ENCODE measurements at places on chromosomes 11 and 22.

- DNase-seq, result no peak
Observed at GRCh38 chr11:126465573-126466188, 110.2 kb downstream of the ST3GAL4 start.

GRCh38 chr11:43784866-43785265 lies 95.8 kb upstream of the ALKBH3 start:
- no peak for DNase-seq

DNA sequence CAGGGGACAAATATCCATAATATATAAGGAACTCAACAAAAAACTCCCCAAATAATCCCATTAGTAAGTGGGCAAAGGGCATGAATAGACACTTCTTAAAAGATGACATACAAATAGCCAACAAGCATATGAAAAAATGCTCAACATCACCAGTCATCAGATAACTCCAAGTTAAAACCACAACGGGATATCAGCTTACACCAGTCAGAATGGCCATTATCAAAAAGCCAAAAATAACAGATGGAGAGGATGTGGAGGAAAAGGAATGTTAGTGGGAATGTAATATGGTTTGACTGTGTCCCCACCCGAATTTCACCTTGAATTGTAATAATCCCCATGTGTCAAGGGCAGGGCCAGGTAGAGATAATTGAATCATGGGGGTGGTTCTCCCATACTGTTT lies 350.1 kb downstream of the GUCY1A2 start:
- DNase-seq, result no peak

- no peak for DNase-seq
Observed at GRCh38 chr11:115585361-115586024, 81.3 kb upstream of the CADM1 start.

DNA sequence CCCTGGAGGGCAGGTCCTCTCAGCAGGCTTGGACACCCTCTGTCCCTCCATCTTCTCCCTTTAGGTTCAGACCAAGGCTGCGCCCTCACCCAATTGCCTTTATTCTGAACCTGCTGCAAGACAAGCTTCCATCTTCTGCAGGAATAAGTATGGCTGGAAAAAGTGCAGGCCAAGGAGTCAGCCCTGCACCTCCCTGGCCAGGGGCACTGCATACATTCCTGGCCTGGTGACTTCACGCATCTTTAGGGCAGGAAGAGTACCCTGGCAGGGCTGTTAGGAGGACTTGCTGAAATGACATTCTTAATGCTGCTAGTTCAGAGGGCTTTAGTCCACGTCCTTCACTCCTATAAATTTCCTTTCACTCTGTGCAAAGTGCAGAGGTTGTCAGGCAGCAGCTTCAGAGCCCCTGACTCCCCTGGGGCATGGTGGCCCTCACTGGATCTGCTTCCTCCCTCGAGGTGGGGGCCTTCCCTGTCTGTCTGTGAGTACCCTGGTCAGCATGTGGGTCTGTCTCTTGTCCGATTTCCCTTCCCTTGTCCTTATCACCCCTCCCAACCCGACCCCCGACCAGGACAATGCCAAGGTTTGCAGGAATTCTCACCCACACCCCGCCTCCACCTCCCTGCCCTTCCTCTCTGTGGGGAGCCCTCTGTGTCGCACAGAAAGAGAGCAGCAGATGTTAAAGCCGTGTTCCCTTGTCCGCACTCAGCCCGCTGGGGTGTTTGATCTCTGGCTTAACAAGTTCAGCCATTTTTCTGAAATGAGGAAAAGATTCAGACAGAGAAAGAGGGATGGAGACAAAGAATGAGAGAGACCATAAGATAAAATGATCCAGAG lies 124.5 kb upstream of the SYT13 start:
- no peak for DNase-seq

DNA sequence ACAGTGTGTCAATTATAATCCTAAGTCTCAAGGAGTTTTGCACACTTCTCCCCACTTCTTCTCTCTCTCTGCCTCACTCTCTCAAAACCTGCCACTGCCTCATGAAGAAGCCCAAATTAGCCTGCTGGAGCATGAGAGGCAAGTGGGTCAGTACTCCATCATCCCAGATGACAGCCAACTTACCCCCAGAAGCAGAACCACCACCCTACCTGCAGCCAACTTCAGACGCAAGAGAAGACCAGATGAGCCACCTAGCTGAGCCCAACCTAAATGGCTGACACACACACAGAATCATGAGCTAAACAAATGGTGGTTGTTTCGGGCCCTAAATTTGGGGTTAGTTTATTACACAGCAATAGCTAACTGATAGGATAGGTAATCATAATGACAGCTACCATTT lies 61.2 kb downstream of the CD82 start:
- no peak for DNase-seq

GRCh38 chr22:27633296-27633871 lies 168.2 kb downstream of the MN1 start:
- DNase-seq, result no peak

GRCh38 chr11:28259177-28259843 lies 151.1 kb downstream of the METTL15 start:
- DNase-seq, result no peak

GRCh38 chr11:3732671-3733436 lies 61.7 kb upstream of the CHRNA10 start:
- no peak for DNase-seq

DNA sequence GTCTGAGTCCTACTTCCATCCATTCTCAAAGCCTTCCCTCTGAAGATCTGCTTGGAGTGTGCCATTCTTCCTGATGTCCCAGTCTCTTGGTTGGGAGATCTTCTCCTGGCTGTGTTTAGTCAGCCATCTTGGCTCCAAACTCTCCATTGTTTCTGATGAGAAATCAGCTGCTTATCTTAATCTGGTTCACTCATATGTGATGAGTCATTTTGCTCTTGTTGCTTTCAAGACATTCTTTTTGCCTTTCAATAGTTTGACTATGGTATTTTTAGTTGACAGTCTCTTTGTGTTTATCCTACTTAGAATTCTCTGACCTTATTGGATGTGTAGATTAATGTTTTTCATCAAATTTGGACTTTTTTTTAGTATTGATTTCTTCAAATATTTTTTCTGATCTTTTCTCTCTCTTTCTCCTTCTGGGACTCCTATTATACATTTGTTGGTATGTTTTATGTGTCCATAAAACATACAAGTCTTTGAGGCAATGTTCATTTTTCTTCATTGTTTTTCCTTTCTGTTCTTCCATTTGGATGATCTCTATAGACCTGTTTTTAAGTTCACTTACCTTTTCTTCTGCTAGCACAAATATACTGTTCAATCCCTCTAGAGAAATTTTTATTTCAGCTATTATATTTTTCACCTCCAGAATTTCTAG lies 77.2 kb upstream of the CLPB start:
- DNase-seq, result no peak

DNA sequence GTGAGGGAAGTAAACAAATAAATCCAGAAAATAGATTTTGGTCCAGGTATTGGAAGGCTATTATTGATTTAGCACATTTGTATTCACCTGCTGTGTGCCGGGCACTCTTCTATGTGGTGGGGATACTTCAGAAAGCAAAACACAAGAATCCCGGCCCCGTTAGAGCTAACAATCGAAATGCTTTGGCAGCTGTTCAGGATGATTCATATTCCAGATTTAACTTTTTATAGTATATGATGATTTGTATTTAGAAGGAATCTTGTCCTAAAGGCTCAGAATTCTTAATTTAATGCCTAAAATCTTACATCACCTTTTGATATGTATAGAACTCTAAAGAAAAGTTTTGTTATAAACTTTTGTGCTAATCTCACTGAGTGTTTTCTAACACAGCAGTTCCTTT lies 28.0 kb downstream of the ZC3H12C start:
- DNase-seq, result no peak

- DNase-seq, result peak; percentile 79
Observed at GRCh38 chr22:45263463-45264269, 21.1 kb upstream of the UPK3A start.

- DNase-seq, result peak; percentile 47
Observed at GRCh38 chr11:16935518-16936302, 78.5 kb downstream of the PLEKHA7 start.

GRCh38 chr11:109371444-109372176 lies 50.4 kb upstream of the C11orf87 start:
- no peak for DNase-seq

DNA sequence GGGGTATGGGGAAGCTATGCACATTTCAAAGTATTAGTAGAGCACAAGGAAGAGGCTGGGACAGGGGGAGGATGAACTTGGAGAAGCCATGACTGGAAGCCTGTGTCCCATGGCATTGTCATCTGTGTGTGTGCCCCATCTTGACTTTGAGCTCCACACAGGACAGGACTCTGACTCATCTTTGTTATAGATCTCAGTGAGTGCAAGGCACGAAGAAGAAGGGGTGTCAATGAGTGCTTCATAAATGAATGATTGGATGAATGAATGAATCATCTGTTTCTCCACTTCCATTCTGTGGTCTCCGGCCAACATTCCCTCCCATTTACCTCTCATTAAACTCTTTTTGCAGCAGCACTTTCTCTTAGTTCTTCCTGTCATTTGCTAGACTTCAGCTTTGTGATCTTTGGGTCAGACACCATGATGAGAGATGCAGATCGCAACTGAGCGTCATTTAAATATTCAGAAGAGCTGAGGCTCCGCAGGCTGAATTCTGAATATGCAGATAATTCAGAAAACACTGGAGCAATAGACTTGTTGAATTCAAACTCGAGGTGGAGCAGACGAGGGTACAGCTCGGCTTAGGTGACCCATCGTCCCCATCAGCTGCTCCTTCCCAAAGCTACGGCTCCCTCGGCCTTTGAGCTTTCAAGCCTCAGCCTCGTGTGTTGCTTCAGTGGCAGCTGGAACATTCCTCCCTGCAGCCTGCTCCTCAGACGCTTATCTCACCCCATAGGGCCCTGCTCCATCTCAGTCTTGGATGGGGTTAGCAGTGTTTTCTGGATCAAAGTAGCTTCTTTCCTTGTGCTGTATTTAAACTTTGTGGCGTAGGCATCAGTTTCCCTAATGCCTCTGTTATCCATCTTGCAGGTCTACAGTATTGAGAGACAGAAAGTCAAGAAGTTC lies 30.8 kb downstream of the APOL3 start:
- DNase-seq, result no peak

GRCh38 chr22:46050451-46050845 lies 73.5 kb upstream of the WNT7B start:
- DNase-seq, result no peak

All from ecto neural progenitor cell (in vitro differentiated cells).